ENCODE measurements at places on chromosomes 5 and 9. TPM values are rescaled to one million over a fixed set of nuclear protein-coding genes. Genes with fewer than 3 reads are reported as not detected.
A peak's percentile ranks its signal among the peaks of the same experiment; 100 is the strongest.

DNA sequence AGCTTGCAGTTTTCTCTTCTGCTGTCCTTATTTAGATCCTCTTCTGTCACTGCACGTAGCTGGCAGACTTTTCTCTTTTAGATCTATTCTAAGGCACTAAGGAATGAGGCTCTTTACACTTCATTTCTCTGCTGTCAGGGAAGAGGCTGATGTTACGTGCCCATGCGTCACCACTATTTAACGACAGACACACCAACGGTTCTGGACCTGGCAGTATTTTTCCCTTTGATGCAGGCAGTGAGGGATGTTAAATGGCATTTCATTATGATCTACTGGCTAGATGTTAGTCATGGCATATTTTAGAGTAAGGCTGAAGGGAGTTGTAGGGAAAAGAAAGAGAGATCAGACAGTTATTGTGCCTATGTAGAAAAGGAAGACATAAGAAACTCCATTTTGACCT lies 8.2 kb upstream of the CRHBP start:
- DNase-seq = no peak

The C9orf43 gene
- not detected for total RNA-seq

GRCh38 chr9:137241490-137242268 lies 592 bp downstream of the TUBB4B start:
- DNase-seq = peak; percentile 81

GRCh38 chr5:65577141-65577540 lies 14.0 kb downstream of the PPWD1 start:
- no peak for DNase-seq

DNA sequence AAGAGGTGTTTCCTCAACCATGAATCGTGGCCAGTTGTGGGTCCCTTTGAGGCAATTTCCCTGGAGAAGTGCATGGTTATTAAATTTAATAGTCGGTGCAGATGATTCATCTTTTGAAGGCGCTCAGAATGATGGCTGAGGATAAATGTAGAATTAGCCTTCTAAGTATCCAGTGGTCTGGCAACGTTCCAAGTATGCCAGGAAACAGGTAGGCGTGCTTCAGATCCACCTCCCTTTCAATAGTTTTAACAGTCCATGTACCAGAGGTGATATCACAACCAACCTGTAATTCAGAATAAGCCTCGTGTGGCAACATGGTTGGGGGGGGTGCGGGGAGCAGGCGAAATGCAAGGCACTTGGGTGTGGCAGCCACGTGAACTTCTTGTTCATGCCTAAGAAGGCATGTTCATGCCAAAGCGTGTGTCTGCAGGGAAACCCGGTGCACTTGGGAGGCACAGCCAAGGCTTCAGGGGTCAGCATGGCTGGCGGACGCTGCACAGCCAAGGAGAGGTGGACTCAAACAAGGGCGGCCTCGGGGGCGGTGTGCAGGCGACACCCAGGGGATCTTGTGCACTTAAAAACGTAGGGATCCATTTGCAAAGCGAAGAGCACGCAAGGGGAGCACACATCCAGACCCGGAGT lies 5.2 kb upstream of the NKD2 start:
- DNase-seq = peak; percentile 26

DNA sequence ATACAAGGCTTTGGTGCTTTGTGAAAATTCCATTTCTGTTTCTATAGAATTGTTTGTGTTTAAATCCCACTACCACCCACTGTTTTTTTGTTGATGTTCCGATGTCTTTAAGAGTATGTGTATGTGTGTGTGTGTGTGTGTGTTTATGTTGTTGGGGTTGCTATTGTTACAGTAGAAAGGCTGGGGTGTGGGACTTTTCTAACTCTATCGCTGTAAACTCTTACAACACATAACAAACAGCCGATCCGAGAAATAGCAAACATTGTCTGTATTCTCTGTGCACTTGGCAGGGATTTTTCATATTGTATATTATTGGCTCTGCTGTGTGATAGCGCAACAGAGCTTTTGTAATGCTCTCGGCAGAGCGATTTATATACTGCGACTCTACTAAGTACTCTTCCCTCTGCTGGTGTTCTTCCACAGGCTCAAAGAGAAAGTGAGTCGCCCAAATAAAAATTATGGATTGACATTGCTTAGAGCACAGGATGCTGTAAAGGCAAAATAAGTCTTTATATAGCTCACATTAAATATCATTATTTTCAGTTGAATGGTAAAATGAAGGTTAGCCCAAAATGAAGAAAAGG lies 492.2 kb upstream of the ARRDC3 start:
- no peak for DNase-seq

DNA sequence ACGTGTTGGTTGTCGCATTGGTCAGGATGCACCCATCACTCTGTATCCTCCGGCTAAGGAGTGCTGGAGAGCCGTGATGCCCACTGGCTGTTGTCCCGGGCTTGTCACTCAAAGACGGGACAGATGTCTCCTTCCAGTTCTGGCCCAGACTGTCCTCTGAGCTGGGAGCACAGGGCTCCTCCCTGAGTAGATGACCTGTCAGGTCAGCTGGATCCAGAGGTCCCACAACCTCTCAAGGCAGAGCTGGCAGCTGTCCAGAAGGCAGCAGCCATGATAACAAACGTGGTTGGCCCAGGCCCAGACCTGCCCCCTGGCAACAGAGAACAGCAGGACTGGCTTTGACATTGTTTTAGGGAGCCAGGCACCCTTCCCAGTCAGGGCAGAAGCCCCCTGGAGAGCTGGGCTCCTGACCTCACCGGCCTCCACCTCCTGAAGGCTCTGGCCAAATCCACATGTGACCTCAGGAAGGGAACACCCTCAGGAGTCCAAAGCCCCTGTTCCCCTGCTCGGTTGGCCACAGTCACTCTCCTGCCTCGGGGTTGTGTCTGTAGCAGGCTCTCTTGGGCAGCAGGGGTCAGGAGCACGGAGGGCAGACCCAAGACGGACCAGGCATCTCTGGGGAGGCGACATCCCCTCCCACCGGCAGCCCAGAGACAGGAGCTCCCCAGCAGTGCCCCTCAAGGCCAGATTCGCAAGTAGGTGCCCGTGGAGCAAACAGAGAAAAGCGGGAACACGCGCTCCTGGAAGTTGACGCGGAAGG lies 10.3 kb downstream of the TRIM7 start:
- DNase-seq = peak; percentile 56

The FOXD4L4 gene
- not detected for total RNA-seq

Data from stomach (tissue), 19 donors.